ENCODE measurements at places on chromosomes 5 and 9.

- DNase-seq, result no peak
Measured at GRCh38 chr9:21110708-21111576, 30.7 kb downstream of the IFNW1 start.

- no peak for DNase-seq
Measured at GRCh38 chr9:136377341-136378169, 4.1 kb upstream of the CARD9 start.

GRCh38 chr5:10065428-10066000 is 184.2 kb downstream of the ATPSCKMT start:
- no peak for DNase-seq

- no peak for DNase-seq
Measured at GRCh38 chr5:114437936-114438335, 76.1 kb downstream of the KCNN2 start.

GRCh38 chr5:73380041-73380440 is 68.5 kb downstream of the FOXD1 start:
- no peak for DNase-seq

DNA sequence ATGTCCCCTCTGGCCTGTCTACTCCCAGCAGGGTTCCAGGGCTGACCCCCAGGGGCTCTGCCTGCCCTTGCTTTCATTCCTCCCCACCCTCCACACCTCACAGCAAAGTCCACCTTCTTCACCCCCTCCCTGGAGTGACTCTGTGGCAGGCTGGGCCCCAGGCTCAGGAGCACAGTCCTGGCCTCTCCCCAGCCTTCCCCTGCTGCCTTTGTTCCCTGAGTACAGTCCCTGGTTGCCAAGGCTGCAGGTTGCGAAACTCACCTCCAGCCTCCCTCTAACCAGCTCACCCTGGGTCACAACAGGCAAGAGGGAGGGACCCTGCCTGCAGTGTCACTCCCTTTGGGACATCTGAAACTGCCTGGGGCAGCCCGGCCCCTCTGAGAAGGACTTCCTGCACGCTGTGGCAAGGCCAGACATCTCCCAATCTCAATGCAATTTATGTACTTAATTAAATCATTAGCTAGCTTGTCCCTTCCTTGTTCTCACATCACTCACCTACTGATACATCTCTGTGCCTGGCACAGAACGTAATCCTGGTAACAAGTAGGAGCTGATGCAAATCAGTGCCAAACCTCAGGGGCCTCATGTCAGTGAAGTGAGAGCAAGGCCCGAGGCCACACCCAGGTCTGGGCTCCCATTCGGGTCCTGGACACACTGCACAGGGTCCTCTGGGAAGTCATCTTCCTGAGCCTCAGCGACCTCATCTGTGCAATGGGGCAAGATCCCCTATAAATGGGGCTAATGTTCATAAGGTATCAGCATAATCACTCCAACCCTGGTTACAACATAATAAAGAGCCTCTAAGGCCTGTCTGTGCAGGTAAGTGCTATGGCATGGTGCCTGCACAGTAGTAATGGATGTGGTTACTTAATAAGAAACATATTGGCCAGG is 27.3 kb upstream of the TRIM14 start:
- DNase-seq, result no peak

GRCh38 chr5:33346534-33346933 is 94.2 kb upstream of the TARS1 start:
- DNase-seq, result no peak

- no peak for DNase-seq
Measured at GRCh38 chr9:82894548-82894947, 168.4 kb downstream of the RASEF start.

- DNase-seq, result no peak
Measured at GRCh38 chr9:126127591-126127990, 199.0 kb upstream of the MVB12B start.

- DNase-seq, result no peak
Measured at GRCh38 chr5:100576217-100576751, 41.1 kb downstream of the FAM174A start.

- no peak for DNase-seq
Measured at GRCh38 chr9:130118841-130119518, 53.2 kb upstream of the NCS1 start.

DNA sequence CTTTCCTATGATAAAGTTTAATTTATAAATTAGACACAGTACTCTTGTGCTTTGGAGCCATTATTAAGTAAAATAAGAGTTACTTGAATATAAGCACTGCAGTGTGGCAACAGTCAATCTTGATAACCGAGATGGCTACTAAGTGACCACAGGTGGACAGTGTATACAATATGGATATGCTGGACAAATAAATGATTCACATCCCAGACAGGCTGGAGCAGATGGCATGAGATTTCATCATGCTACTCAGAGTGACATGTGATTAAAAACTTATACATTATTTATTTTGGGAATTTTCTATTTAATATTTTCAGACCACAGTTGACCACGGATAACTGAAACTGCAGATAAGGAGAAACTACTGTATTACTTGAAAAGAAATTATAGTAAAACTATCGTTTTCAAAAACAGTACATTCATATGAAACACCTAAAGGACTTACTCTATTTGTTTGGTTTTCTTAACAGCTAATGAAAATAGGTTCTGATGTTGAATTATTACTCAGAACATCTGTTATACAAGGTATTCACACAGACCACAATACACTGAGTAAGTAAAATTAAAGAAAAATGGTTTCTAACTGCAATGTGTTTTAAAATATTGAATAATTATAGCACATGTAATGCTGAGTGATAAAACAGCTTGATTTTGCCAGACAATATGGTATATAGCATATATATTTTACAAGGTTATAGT is 16.0 kb downstream of the LYRM7 start:
- no peak for DNase-seq

DNA sequence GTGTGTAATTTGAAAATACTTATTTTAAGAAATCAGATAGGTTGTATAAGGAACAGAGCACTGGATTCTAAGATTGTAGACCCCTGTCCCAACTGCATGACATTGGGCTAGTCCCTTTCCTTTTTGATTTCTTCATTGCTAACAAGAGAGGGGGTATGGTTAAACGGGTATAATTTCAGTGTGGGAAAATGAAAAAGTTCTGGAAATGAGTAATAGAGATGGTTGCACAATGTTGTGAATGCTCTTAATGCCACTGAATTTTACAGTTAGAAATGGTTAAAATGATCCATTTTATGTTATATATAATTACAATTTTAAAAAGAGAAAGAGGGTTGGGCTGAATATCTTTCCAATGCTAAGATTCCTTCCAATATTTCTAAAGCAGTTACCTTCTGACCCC is 103.3 kb upstream of the LHFPL2 start:
- DNase-seq, result no peak

GRCh38 chr9:32723789-32724325 is 59.5 kb upstream of the TMEM215 start:
- DNase-seq, result no peak

- no peak for DNase-seq
Measured at GRCh38 chr9:105554042-105554441, 3.9 kb upstream of the FKTN start.

DNA sequence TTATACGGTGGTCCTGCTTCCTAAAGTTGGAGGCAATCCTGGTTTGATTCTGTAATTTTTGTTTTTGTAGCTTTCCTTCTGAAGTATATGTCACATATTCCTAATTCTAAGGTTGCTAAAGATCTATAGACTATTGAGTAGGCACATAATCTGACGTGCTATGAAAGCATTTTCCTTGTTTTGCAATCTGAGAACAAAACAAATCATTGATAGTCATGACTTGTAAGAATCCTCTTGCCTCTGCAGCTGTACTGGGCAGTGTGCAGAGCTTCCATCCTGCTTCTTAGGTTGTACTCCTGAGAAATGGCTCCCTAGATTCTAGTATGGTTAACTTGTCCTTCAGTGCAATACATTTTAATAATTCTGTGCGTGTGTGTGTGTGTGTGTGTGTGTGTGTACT is 35.4 kb downstream of the SEMA6A start:
- DNase-seq, result no peak

DNA sequence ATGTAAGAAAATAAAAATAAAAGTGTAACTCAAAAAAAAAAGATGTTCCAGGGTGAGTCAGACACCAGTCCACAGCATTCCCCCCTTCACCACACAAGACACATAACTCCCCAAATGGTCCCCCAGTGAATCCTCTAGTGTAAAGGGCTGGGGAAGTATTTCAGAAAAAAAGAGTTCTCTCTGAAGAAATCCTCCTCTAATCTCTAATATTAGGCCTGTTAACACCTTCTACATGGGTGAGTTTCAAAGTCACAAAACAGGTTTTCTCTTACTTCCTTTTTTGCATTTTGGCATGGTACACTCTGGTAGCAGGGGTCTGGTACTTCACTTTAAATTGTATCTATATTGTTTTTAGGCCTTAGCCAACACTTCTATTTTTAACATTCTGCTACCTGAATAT is 28.2 kb downstream of the RNF145 start:
- no peak for DNase-seq

DNA sequence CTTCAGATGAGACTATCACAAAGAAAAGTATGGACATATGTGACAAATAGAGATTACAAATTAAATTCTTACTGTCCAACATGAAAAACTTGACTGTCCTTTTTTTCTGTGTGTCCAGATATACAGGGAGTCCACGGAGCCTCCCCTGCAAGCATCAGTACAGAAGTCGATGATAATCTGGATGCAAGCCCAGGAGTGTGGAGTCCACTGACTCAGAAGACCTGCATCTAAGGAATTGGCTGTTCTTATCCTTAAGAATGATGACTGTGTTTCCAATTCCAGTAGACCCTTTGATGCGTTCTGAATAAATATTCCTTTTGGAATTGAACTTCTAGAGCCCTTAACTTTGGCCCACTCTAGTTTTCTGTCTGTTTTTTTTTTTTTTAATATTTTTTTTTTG is 56.7 kb upstream of the TAF11L2 start:
- DNase-seq, result no peak

DNA sequence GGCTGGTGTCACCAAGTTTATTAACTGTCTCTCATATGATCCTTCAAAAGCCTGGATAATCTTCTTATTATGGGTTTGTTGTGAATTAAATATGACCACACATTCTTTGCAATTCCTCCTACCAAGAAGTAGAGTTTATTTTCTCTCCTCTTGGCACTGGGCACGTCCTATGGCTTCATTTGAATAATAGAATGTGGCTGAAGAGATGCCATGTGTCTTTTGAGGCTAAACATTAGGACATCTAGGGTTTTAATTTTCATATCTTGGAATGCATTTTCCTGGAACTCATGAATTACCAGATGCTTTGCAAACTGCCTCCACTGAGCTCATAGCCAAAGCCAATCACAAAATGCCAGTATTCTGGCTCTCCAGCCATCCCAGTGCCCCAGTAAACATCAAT is 19.9 kb upstream of the SCGB3A2 start:
- no peak for DNase-seq

DNA sequence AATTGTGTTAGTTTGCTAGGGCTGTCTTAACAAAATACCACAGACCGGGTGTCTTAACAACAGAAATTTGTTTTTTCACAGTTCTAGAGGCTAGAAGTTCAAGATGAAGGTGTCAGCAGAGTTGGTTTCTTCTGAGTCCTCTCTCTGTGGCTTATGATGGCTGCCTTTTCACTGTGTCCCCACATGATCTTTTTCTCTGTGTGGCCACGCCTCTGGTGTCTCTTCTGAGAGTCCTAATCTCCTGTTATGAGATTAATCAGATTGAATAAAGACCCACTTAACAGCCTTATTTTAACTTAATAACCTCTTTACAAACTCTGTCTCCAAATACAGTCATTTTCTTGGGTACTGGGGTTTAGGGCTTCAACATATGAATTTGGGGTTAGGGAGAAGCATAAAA is 561.1 kb downstream of the NR2F1-AS1 start:
- no peak for DNase-seq

DNA sequence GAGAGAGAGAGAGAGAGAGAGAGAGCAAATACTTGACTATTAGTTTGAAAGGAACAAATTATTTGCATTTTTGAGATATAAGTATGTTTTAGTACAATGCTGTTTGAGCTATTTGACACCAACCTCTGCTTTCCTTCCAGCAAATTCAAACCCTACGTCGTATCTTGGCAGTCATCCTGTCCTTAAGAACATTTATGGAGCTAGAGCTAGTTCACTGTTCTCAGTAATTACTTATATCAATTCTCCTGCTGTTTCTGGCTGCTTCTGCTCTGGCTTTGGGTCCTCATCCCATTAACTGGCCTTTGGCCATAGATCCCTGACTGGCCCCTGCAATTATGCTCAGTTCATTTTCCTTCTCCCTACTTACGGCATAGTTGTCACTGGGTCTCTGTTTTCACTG is 19.9 kb upstream of the ERAP2 start:
- no peak for DNase-seq

- DNase-seq, result no peak
Measured at GRCh38 chr5:84393969-84394368, 9.3 kb upstream of the EDIL3 start.

DNA sequence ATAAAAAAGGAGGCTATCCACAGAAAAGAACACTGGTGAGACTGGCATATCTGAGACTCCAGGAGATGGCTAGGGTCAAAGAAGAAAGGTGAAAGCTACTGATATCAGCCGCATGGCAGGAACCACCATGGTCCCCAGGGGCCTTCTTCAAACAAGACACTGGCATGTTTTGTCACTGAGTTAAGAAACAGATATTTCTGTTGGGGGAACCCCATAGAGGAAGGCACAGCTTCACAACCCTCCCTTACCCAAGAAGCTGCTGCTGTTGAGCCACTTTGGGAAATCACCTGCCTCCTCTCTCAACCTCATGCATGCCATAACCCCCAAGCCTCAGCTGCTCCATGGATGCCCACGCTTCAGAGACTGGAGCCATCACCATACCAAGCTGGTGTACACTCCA is 13.3 kb upstream of the BTNL3 start:
- DNase-seq, result no peak

DNA sequence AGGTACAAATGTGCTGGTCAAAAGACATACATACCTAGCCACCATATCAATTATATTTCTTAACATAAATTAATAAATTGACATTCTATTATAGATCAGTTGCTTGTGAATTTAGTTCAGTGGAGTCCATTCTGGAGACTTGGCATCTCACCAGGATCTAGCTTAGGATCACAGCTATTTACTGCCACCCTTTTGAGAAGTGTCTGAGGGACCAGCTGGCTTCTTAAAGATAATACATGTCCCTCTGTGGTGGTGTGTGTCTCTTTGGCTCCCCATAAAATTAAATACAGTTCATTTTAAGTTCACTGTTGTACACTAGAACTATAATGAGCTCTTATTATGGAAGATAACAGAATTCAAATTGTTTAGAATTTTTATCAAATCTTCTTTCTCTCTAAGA is 290.7 kb downstream of the PRELID2 start:
- no peak for DNase-seq

DNA sequence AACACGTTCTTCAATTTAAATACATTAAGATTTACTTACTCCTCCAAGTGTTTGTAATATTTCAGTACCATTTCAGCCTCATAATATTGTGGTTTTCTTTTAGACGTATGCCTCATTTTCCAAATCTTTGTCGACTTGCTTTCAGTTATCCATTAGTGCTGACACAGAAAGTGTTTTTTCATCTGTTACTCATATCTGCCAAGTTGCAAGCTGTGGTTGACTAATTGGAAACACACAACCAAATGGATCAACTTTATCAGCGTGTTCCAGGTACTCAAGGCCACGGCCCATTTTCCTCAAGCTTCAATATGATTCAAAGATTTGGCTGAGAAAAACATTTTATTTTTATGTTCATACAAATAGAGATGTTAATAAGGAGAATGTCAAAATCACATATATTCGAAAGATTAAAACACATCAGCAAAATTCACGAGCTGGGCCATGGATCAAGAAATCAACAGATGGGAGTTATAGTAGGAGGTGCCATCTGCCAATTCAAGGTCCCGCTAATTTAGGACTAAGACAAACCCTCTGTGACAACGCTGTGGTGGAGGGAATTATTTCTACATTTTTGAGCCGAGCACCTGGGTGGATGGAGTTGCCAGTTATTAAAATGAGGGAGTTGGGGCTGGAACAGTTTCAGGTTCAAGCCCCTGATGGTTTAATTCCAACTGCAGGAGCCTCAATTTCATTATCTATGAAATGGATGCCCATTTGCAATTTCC is 27.2 kb upstream of the CCNJL start:
- no peak for DNase-seq
